Suppressor macrophage (primary cell): ENCODE measurements at places on chromosomes 13 and 19.
A peak's percentile ranks its signal among the peaks of the same experiment; 100 is the strongest.

GRCh38 chr13:91567485-91568207 lies 169.2 kb downstream of the GPC5 start:
- no peak for DNase-seq

DNA sequence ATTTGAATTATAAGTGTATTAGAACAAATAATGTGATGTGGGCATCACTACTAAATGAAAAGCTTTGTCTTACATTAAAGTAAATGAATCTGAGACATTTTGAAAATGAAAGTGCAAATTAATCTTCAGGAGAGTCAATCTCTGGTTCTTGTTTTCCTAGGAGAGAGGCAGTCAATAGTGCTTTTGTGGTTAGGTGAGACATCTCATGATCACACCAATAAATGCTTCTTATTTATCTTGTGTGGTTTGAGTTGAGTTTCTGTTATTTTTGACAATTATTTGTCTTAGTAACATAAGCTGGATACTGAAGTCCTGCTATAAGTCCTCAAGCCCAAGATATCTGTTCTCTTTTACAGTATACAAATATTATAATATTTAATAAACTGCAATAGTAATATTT lies 1378.0 kb upstream of the PCDH9 start:
- DNase-seq, result no peak

- no peak for DNase-seq
Measured at GRCh38 chr19:3019211-3019854, 9.7 kb downstream of the TLE2 start.

- no peak for DNase-seq
Measured at GRCh38 chr13:100040196-100040595, 48.7 kb upstream of the PCCA start.

- no peak for DNase-seq
Measured at GRCh38 chr19:9381361-9381785, 18.6 kb downstream of the ZNF177 start.

DNA sequence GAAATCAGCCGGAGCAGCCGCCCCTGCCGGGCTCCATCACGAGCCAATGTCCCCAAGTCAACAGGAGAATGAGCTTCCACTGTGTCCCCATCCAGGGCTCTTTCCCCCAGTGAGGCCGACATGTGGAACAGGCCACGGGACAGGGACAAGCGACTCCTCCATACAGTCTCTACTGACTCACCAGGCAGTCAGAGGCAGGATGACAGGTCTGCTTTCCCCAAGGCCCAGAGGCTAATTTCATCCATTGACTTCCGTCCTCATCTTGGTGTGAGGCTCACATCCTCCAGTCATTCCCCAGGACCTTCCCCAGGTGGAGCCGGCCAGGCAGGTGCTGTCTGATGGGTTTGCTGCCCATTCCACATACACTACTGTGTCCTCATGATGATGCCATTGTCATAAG lies 3.5 kb downstream of the CEACAM6 start:
- no peak for DNase-seq

DNA sequence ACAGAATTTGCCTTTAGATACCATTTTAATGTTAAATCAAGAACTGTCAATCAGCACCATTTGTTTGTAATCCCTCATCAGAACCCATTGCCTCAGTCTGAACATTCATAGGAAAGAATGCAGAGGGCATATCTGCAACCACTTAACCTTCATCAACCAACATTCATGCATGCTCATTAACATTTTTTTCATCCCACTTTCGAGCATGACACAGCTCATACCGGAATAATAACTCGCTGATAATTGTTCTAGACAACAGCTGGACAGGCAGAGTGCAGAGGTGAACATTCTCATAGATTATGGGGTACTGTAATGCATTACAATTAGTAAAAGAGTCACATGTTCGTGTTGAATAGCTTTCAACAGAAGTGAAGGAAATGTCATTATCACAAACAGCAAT lies 216.8 kb downstream of the DIAPH3 start:
- DNase-seq, result no peak

- no peak for DNase-seq
Measured at GRCh38 chr13:20331419-20331818, 99.3 kb upstream of the GJB6 start.

GRCh38 chr19:43332058-43332922 lies 21.2 kb upstream of the CD177 start:
- DNase-seq, result no peak

GRCh38 chr13:93233997-93234416 lies 7.4 kb downstream of the GPC6 start:
- DNase-seq, result no peak

DNA sequence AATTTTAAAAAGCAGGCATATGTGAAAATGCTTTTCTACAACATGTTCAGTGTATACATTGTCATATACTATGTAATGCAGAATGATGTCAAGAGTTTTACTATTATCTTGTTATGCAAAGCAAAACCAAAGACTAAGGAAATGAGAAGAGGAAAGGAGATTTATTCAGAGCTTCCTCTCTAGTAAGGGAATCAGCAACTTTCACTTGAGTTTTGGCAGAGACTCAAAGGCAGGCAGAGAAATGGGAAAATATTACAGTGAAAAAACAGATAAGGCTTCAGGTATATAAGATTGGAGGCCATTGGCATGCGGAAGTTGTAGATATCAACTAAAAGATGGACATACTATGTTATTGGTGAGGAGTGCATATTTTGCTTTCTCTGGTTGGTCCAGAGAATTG lies 512.0 kb upstream of the PCDH20 start:
- DNase-seq, result peak; percentile 1

GRCh38 chr13:29402166-29402636 lies 193.3 kb downstream of the SLC7A1 start:
- DNase-seq, result no peak

DNA sequence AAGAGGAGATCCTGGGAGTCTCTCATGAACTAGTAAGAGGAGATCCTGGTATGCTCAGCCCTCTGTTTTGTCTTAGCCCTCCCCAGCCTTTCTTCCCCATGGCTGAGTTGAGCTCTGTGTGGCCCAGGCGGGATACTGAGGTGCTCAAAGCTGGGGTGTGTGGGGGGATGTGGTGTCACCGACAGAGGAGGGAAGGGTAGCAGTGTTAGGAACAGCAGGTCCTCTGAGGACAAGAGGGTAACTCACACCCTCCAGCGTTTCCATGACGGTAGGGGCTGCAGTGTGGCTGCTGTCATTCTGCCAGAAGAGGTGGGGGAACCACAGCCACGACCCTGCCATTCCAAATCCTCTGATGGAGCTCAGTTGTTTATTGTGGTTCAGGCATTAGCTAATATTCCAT lies 691 bp downstream of the KIR2DL4 start:
- no peak for DNase-seq

DNA sequence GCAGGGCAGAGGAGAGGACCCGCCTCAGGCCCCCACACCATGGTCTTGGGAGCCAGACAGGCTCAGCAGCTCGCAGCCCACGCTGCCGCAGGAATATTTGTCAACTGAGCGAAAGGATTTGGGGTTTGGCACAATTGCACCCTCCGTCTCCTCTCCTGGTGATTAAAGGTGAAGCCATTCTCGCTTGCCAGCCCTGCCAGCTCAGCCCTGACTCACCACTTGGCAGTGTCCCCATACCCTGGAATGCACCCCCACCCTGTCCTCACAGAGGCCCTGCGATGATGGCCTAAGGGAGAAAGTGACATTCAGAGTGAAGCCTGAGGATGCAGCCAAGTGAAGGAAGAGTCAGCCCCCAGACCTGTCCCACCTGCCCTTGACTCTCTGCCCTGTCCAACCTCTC lies 18.8 kb downstream of the CYTH2 start:
- no peak for DNase-seq

DNA sequence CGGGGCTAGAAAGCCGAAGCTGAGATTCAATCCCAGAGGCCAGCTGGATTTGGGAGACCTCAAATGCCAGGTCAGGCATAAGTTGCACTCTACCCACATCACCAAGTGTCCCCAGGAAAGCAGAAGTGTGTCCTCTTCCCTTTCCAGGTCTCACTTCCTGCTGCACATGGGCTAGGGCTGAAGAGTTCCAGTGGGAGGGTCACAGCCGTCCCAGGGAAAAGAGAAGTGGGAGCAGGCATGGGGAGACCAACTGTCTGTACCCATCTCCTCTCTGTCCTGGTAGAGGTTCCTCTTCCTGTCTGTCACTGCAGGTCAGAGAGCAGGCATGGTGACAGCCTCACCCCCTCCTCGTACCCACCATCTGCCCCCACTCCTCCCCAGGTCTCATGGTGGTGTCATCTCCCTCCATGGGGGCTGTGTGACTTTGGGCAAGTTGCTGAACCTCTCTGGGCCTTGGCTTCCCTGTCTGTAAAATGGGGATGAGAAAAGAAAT lies 14.8 kb downstream of the AXL start:
- peak; percentile 95 for DNase-seq

DNA sequence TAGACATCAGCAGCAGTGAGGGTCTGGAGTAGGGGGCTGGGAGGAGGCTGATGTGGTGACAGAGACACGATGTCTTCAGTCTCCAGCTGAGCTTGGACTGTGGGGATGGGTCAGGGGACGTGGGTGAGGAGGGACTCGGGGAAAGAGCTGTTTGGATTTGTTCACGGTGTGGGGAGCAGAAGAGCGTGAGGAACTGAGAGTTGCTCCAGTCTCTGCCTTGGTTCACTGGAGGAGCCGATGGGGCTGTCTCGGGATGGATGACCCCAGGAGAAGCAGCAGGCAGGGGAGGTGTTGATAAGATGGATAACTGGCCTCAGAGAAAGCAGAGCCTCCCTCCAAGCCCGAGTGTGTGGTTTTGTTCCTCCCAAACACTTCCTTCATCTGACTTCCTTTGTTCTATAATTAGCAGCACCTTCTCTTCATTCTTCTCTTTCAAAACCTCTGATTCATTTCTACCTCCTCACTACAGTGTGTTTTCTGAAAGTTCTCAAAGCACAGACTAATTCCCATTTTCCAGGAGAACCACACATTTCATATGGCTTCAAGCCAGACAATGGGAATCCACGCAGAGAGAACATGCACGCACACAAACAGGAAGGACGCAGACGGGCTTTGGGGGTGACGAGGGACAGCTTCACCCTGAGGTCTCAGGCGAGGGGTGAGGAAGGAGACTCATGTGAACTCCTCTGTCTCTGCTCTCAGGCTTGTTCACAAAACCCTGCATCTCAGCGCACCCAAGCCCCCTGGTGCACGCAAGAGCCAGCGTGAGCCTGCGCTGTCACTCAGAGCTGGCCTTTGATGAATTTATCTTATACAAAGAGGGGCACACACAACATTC lies 18.6 kb downstream of the LAIR2 start:
- peak; percentile 76 for DNase-seq

DNA sequence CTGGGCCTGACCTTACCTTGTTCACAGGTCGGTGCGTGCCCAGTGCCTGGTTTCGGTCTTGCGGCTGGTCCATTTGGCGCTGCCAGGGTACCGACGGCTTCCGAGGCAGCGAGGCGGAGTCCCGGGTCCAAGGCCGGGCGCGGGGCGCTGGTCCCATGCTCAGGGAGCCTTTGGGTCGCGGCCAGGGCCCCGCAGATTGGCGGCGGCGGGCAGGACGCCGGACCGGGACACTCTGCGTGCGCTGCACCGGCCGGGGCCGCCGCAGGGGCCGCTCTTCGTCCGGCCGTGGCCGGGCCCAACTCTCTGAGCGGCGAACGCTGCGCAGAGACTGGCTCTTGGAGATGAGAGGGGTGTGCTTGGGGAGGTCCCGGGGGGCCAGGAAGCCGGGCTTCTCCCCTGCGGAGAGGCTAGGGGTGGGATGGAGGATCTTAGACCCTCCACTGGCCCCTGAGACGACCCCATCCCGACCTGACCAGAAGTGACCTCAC lies 3.4 kb upstream of the WIZ start:
- DNase-seq, result no peak

DNA sequence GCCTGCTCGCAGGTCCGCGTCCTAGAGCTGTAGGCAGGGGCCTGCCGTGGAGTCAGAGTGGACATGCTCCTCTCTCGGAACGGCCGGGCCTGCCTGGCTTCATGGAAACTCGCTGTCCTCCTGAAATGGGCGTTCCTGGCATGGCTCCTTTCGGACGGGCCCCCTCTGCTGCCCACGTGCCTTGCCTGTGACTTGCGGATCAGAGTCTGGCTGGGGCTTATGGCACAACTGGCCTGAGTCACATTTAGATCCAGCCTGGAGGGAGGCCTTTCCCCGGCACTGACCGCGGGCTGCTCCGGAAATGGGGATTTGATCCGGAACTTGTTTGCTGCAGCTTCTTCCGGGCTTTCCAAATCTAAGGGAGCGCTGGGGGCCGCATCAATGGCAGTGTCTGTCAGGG lies 28.1 kb downstream of the THSD1 start:
- DNase-seq, result no peak

- no peak for DNase-seq
Measured at GRCh38 chr19:18150776-18151624, 2.0 kb upstream of the PIK3R2 start.
